ENCODE measurements at places on chromosomes 3 and 15. TPM values are rescaled to one million over a fixed set of nuclear protein-coding genes. Genes with fewer than 3 reads are reported as not detected.

GRCh38 chr3:61569856-61570580, 8.6 kb downstream of the PTPRG start:
- H3K4me1 ChIP-seq: no peaks in the 10 kb centered on the region
- no peaks in the 10 kb centered on the region for H3K36me3 ChIP-seq
- H3K27me3 ChIP-seq: peaks cover 40% of the 10 kb centered on the region
- no peak for DNase-seq

DNA sequence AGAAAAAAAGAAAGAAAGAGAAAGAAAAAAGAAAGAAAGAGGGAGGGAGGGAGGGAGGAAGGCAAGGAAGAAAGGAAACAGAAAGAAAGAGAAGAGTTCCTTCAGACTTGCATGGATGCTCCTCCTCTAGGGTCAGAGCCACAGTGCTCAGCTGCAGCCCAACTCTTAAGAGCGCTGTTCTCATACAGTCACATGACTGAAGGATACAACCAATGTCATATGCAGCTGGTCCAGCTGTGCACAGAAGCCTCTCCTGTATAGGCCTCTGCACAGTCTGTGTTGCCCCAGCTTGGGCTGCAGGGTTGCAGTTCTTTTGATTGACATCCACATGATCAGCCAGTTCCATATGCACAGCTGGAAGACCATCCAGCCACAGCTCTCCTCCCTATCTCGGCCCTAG, 86.8 kb upstream of the CTNNB1 start:
- H3K27ac ChIP-seq: no peak overlapping the region
- H3K27me3 ChIP-seq: peaks cover 4% of the 10 kb centered on the region
- peaks cover 15% of the 10 kb centered on the region for H3K4me1 ChIP-seq
- DNase-seq: no peak

GRCh38 chr3:100993309-100993708, at the start of gene ABI3BP:
ABI3BP (minus strand) TSS chr3:100993421; CDS start chr3:100993384, 37 bp downstream.
- H3K36me3 ChIP-seq: no peaks in the 10 kb centered on the region
- no peak within 1 kb of the TSS for H3K4me3 ChIP-seq
- H3K4me1 ChIP-seq: no peaks in the 10 kb centered on the region

DNA sequence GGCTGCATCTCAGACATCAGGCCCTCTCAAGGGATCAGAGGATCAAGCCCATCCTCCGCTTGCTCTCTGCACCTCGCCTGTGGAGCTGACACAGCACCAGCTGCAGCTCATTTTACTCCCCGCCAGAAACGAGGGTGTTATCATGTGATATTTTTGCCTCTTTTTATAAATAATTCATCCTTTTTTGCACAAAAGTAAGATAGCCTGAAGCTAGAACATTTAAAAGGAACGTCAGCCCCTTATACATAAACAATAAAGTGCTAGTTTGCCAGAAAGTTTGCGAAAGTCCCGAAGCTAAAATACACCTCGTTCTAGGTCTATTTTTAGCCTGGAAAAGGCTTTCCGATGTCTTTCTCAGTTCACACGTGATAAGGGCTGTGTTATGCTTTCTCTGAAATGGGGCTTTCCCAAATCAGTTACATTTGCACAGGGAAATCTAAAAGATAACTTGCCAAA, 9.6 kb upstream of the FAM174B start:
- DNase-seq: no peak
- H3K27me3 ChIP-seq: peaks cover 12% of the 10 kb centered on the region
- H3K36me3 ChIP-seq: no peaks in the 10 kb centered on the region
- no peaks in the 10 kb centered on the region for H3K4me1 ChIP-seq
- H3K27ac ChIP-seq: no peak overlapping the region

- H3K4me1 ChIP-seq: peaks cover 8% of the 10 kb centered on the region
- H3K4me3 ChIP-seq: no peak overlapping the region
- H3K27ac ChIP-seq: no peak overlapping the region
- H3K27me3 ChIP-seq: peaks cover 9% of the 10 kb centered on the region
- DNase-seq: no peak
Observed at GRCh38 chr15:76151599-76151974, 91.8 kb downstream of the TMEM266 start.

DNA sequence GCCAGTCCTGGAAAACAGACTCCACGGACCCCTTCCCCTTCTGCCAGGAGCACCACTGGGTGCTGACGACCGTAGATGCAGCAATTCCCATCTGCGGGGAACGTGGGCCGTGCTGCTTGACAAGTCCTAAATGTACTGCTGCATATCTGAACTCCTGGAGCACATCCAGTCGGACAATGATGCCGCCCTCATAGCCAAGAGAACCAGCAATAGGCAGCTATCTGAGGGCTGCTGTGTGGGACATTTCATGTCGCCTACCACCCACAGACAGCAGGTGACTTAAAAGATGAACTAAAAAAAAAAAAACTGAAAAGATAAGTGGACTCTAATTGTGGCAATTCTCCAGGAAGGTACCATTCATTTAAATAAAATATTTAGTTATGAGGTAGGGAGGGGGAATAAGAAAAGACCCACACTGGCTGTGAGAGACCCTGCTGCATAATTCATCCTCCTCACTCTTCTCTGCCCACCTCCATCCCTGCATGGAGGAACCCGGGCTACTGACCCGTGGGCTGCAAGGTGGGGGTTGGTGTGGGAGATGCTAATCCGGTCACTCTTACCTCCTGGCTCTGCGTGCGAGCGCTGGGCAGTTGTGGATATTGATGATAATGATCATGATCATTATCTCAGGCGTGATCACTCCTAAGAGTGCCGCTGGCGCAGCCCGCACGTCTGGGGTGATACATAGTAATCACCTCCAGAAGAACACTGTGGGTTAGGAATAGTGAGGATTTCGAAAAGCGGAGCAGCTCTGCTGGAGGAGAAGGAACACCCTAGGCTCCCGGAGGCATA, 28.3 kb downstream of the ALS2CL start:
- H3K4me3 ChIP-seq: no peak overlapping the region
- H3K36me3 ChIP-seq: no peaks in the 10 kb centered on the region
- no peak overlapping the region for H3K27ac ChIP-seq
- H3K27me3 ChIP-seq: peaks cover 7% of the 10 kb centered on the region

GRCh38 chr3:29777869-29778268, 497.0 kb downstream of the RBMS3 start:
- no peaks in the 10 kb centered on the region for H3K4me1 ChIP-seq
- no peak for DNase-seq
- H3K4me3 ChIP-seq: no peak overlapping the region
- no peaks in the 10 kb centered on the region for H3K36me3 ChIP-seq
- no peaks in the 10 kb centered on the region for H3K27me3 ChIP-seq

- no peak overlapping the region for H3K27ac ChIP-seq
- no peaks in the 10 kb centered on the region for H3K4me1 ChIP-seq
- DNase-seq: no peak
- H3K36me3 ChIP-seq: no peaks in the 10 kb centered on the region
Observed at GRCh38 chr3:158912188-158912587, 110.3 kb downstream of the MFSD1 start.

- H3K4me3 ChIP-seq: no peak overlapping the region
- no peaks in the 10 kb centered on the region for H3K27me3 ChIP-seq
- H3K4me1 ChIP-seq: peaks cover 49% of the 10 kb centered on the region
- H3K36me3 ChIP-seq: peaks cover 51% of the 10 kb centered on the region
- H3K27ac ChIP-seq: peak overlapping the region; percentile 55
Observed at GRCh38 chr3:46990573-46991374, 11.3 kb downstream of the NBEAL2 start.

GRCh38 chr15:63067976-63068743, 25.6 kb downstream of the TPM1 start:
- no peaks in the 10 kb centered on the region for H3K36me3 ChIP-seq
- H3K4me3 ChIP-seq: no peak overlapping the region
- no peak overlapping the region for H3K27ac ChIP-seq
- no peak for DNase-seq

DNA sequence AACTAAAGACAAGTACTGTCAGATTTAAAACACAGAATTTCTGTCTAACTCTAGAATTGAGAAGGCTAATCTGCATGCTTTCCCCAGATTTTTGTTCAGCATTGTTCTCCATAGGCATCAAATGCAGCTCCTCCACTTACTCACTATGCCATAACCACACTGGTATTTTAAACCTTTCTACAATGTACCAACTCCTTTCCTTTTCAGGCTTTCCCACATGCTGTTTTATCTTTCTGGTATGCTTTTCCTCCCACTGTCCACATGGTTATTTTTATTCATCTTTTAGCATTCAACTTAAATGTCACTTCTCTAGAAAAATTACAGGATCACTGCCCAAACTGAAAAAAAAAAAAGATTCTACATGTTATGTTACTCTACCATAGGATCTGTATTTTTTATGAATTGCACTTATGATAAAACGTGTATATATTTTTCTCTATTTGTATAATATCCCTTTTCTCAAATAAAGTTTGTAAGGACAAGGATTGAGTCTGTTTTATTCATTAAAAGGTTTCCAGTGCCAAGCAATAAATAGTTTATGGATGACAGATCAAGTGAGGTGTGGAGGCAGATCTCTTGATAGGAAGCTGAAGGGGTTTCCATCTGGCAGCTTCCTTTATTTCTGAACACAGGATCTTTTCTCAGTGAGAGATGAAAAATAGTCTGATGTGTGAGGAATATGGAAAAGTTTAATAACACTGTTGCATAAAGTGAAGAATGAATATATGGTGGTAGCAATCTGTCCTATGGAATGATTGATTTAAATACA, 1064.5 kb downstream of the ZPLD1 start:
- H3K4me1 ChIP-seq: no peaks in the 10 kb centered on the region
- H3K27me3 ChIP-seq: no peaks in the 10 kb centered on the region
- H3K4me3 ChIP-seq: no peak overlapping the region
- H3K36me3 ChIP-seq: no peaks in the 10 kb centered on the region

- H3K4me3 ChIP-seq: no peak overlapping the region
- no peak overlapping the region for H3K27ac ChIP-seq
- H3K27me3 ChIP-seq: no peaks in the 10 kb centered on the region
Observed at GRCh38 chr3:148079370-148079769, 618.3 kb upstream of the AGTR1 start.

GRCh38 chr3:177640319-177640965, 443.2 kb upstream of the TBL1XR1 start:
- H3K27ac ChIP-seq: no peak overlapping the region
- peaks cover 4% of the 10 kb centered on the region for H3K36me3 ChIP-seq
- no peaks in the 10 kb centered on the region for H3K27me3 ChIP-seq
- peaks cover 28% of the 10 kb centered on the region for H3K4me1 ChIP-seq
- H3K4me3 ChIP-seq: no peak overlapping the region

DNA sequence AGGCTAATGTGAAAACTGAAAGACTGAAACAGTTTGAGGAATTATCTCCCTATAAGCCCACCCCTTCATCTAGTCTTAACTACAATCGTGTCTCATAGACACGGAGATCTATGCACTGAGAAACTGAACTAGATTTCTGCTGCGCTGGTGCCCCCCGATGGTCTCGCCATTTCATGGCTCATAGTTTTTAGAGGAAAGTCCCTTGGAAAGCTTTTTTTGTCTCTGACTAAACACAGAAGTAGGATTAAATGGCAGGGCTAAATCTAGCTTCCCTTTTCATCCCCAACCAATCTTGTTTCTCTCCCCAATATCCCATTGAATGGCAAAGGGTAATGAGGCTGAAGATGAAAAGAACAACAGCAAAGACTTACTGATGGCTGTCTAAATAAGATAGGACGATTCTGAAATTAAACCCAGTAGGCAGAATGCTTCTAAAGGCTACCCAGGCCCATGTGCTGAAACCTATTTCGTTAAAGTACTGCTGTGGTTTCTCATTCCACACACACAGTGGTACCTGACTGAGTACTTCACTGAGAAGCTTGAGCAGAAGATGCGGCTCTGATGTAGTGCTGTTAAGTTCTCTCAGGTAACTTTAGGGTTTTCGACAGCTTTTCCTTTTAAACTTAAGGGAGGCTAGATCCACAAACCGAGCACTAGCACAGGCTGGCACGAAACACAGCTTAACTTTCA, 142.7 kb downstream of the GADL1 start:
- H3K36me3 ChIP-seq: no peaks in the 10 kb centered on the region
- peak; percentile 55 for DNase-seq
- H3K27me3 ChIP-seq: no peaks in the 10 kb centered on the region
- no peak overlapping the region for H3K27ac ChIP-seq

- no peaks in the 10 kb centered on the region for H3K27me3 ChIP-seq
- no peaks in the 10 kb centered on the region for H3K4me1 ChIP-seq
- DNase-seq: no peak
- no peaks in the 10 kb centered on the region for H3K36me3 ChIP-seq
Observed at GRCh38 chr15:28014623-28015200, 84.4 kb downstream of the OCA2 start.

DNA sequence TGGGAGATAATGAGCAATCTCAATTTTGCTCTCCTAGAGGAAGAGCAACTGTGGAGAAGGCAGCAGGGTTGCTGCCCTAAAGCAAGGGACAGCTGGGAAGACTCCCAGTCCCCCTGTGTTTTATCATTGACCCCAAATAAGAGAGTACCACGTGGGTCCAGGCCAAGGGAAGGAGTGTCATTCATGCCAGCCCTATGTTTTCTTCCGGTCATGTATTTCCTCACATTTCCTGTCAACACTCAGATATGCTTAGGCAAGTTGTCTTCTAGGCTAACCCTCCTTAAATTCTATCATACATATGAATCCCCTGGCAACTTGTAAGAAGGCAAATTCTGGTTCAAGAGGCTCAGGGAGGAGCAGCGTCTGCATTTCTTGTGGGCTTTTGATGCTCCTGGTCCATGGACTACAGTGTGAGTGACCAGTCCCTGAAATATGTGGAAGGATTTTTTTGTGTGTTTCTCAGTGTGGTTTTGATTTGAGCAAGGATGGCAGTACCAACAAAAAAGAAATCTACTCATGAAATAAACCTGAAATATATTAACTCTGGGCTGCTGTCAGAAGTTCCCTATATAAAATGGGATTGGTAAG, 31.9 kb upstream of the RPP14 start:
- no peak overlapping the region for H3K27ac ChIP-seq
- no peak for DNase-seq
- H3K36me3 ChIP-seq: peaks cover 9% of the 10 kb centered on the region
- peaks cover 5% of the 10 kb centered on the region for H3K4me1 ChIP-seq

GRCh38 chr3:39079530-39079929, 27.7 kb downstream of the WDR48 start:
- H3K4me3 ChIP-seq: no peak overlapping the region
- H3K27me3 ChIP-seq: no peaks in the 10 kb centered on the region

GRCh38 chr3:9912294-9912935, 4.5 kb upstream of the IL17RC start:
- no peak for DNase-seq
- H3K36me3 ChIP-seq: no peaks in the 10 kb centered on the region
- H3K4me1 ChIP-seq: peaks cover 19% of the 10 kb centered on the region

RTP3 gene
- not detected for total RNA-seq

SMCO1 gene
- total RNA-seq: not detected

EXD1 gene
- total RNA-seq: not detected

CPNE9 gene
- total RNA-seq: not detected

STXBP5L gene
- not detected for total RNA-seq

ANKUB1 gene
- total RNA-seq: not detected

DGKG gene
- total RNA-seq: 0.04 TPM

SAMD7 gene
- not detected for total RNA-seq

AMT gene
- 6.2 TPM for total RNA-seq

ZNF662 gene
- 0.22 TPM for total RNA-seq

C3orf20 gene
- not detected for total RNA-seq

NR1I2 gene
- not detected for total RNA-seq

MEGF11 gene
- not detected for total RNA-seq

All from activated CD4-positive, alpha-beta T cell treated with anti-CD3 and anti-CD28 coated beads, Interleukin-2, amount 10 ng/mL, durations not matched to agents 7 days and 5 days (primary cell).